ENCODE measurements at places on chromosomes 7 and 10. TPM values are rescaled to one million over a fixed set of nuclear protein-coding genes. Genes with fewer than 3 reads are reported as not detected.

The HOGA1 gene
- total RNA-seq: 3.8 TPM

The LRRC18 gene
- not detected for total RNA-seq

The OR13A1 gene
- total RNA-seq: not detected

GRCh38 chr10:47173929-47174442, 126.0 kb upstream of the GDF10 start:
- DNase-seq: no peak

- no peak for DNase-seq
Measured at GRCh38 chr10:91198781-91199180, 21.7 kb upstream of the PCGF5 start.

GRCh38 chr7:22430457-22430856, 69.5 kb downstream of the STEAP1B start:
- no peak for DNase-seq

- no peak for DNase-seq
Measured at GRCh38 chr7:150986099-150986512, 4.7 kb upstream of the NOS3 start.

- no peak for DNase-seq
Measured at GRCh38 chr7:123714296-123715080, 34.3 kb downstream of the WASL start.

DNA sequence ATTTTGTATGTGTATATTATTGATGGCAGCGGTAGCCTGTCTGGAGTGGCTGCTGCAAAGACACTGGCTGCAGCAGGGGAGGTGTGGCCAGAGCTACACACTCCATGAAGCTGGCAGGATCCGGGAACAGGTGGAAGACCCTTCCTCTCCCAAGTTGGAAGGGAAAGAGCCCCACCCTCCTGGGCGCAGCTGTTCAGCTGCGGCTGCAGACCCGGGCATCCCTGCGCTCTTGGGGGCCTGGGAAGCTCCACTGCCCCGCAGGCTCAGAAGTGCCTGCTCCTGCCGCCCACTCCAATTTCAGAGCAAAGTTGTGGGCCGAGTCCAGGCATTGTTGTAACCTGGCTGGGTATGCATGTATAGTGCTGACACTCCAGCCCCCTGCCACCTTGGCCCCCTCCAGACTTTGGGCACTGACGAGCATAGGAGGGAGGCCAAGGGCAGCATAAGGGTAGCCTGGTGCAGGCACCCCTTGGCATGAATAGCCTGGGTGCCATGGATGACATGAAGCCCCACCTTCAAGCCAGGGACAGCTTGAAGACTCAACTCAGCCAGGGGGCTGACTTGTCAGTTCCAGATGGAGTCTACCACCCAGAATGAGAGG, 90.7 kb upstream of the TMEM168 start:
- no peak for DNase-seq

GRCh38 chr10:17423632-17424186, 30.7 kb downstream of the ST8SIA6 start:
- DNase-seq: no peak

DNA sequence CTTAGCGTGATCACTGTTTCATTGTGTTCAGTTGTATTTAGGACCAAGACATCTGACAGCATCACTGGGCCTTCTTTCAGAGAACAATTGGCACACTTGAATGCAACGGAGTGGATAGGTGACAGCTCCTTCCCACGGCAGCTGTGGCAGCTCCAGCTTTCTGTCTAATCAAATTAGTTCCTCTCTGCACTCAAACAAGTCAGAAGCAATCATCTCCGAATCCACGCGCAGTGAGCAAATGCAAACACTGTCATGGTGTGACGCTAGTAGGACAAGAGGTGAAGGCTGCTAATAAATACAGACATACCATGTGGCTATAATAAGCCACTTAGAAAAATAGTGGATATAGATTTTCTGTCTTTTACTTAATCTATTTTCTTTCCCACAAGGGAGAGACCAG, 542.4 kb downstream of the ACTR3B start:
- no peak for DNase-seq

DNA sequence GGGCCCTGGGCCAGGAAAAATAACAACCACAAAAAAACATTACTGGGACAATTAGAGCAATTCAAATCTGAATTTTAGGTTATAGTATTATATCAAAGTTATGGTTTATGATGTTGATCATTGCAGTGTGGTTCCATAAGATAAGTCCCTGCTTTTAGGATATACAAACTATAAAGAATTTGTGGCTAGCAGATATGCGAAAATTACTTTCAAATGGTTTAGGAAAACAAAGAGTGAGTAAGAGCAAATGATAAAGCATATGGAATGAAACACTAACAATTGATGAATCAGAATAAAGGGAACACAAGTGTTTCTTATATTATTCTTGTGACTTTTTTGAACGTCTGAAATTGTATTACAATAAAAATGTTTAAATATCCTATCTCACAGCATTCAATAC, 64.4 kb upstream of the HECTD2 start:
- DNase-seq: no peak

Data from mesenteric fat pad (tissue), 1 donor.